ENCODE measurements at places on chromosomes 12 and 14.

- DNase-seq = no peak
Observed at GRCh38 chr12:14771651-14772137, 31.6 kb downstream of the WBP11 start.

- no peak for DNase-seq
Observed at GRCh38 chr12:57129889-57130288, 1.6 kb downstream of the LRP1 start.

GRCh38 chr12:102629262-102629888 lies 149.0 kb upstream of the IGF1 start:
- no peak for DNase-seq

DNA sequence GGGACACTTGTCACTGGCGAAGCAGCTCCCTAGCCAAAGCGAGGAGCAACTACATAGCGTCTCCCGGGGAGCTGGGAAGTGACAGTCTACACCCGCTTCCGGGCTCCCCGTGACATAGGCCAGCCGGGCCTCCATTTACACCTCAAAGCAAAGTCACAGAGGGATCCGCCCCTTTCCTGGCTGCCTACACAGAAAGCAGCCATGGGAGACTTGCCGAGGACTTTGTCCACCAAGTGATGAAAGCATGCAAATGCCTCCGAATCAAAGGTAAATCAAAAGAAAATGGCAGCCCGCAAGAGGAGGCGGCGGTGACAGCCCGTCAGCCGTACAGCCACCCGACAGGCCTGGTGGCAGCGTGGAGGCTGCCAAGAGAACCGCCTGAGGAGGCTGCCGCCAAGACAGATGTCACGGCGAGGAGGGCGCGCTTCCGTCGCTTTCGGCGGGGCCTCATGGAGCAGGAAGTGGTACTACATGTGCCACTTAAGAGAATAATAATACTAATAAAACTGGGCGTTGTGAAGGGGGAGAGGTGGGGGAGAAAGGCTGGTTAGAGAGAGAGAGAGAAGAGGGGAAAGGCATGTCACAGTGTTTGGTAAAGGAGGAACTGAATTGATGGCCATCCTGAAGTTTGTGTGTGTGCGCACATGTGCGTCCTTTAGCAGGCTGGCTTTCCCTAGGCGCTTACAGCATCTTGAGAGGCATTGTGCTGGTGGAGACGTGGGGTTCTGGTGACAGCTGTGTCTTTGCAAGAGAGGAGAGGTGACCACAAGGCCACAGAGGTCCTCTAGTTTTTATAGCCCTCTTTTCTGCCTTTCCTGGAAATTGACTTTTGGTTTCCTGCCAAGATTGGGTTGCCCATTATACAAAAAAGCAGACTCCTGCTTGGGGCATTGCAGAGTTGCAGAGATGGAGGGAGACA lies 661.7 kb downstream of the VRK1 start:
- DNase-seq = peak; percentile 37

- DNase-seq = no peak
Observed at GRCh38 chr12:105921872-105922669, 216.7 kb downstream of the NUAK1 start.

DNA sequence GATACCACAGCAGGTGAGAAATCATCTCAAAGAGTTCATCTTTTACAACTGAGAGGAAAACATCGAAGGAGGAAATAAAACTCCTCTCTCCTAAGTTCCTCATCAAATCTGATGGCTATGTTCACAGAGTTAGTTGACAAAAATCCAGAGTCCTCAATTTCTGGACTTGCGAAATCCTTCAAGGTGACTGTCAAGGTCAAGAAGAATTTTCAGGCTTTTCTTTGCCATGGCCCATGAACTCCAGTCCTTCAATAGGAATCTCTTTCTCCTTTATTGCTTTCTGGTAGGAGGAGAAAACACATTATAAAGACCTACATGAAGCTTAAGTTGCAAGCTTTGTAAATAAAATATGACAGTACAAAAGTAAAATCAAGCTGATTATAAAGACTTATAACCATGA lies 1.5 kb downstream of the TRIAP1 start:
- DNase-seq = no peak

DNA sequence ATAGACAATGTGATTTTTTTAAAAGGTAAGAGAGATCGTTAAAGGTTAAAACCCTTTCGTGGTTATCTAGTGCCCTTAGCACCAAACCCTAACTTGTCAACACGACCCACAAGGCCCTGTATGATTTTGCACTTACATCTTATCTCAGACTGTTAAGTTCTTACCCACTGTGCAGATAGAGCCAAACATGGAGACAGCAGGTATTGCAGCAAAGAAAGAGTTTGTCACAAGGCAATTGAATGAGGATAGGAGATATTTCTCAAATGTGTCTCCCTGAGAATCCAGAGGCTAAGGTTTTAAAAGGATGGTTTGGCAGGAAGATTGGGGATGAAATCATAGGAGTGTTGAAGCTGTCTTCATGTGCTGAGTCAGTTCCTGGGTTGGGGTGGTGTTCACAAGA lies 313.4 kb downstream of the AEBP2 start:
- DNase-seq = no peak

DNA sequence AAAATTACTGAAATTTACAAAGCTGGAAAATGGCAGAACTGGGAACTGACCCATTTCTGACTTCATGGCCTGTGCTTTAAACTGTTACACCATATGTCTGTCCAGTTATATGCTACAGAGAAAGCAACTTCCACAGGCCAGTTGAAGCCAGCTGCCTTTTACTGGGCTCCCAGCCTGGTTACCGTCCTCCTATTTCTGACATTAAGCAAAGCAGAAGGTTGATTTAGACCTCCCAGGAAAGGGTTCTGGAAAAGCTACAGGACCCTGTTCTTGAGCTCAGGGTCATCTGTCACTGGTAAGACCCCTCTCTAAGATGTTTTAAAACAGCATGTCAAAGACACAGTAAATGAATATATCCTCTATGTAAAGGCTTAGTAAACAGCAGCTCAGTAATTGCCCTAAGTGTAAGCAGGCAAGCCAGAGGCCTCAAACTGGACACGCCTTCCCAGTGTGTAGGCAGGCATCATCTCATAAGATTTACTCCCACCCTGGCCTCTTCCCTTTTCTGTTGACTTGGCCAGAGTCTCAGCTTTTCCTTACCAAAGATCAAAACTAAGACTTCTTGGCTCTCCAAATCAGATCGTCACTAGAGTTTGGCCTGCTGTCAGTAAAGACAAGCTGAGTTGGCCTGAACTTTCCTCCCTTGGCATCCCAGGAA lies 55.4 kb upstream of the RNU6-8 start:
- DNase-seq = no peak

DNA sequence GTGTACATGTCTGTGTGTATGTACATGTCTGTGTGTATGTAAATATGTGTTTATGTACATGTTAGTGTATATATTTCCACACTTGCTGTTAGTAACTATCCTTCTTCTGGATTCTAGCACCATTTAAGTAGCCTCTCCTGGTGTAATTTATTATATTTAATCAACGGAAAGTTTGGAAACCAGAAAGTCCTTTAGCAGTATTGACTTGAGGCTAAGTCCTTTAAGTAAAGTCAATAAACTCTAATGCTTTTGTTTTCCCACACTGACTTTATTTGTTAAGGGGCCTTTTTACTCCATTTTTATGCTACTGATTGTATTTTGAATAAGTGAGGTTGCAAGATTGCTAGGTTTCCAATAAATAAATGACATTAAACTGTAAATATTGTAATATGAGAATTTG lies 876.4 kb upstream of the SEL1L start:
- no peak for DNase-seq

DNA sequence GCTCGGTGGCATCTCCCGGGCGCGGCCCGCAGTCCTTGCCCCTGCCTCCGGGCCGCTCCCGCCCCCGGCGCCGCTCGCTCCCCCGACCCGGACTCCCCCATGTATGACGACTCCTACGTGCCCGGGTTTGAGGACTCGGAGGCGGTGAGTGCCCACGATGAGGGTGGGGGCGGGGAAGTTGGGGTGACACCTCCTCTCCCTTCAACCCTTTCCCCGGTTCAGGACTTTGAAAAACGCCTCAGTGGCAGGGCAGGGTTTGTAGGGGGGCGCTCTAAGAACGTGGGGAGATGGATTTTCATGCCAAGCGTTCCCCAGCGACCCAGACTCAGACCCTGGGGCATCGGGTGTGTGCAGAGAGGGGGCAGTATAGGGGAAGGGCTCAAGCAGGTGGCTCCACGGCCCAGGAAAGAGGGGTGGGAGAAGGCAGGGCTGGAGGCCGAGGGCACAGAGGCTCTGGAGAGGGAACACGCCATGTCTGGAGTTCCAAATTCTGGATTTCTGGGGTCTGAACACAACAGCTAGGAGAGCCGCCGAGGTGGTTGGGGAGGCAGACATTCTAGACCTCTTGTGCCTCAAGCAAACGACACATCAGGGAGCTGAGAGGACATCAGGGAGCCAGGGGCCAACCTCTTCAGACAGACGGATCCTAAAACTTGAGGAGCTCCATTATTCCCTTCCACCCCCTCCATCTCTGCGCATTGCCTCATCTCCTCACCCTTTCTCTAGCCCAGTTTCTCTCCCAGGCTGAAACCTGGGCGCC lies 715 bp downstream of the CACNB3 start:
- DNase-seq = no peak

DNA sequence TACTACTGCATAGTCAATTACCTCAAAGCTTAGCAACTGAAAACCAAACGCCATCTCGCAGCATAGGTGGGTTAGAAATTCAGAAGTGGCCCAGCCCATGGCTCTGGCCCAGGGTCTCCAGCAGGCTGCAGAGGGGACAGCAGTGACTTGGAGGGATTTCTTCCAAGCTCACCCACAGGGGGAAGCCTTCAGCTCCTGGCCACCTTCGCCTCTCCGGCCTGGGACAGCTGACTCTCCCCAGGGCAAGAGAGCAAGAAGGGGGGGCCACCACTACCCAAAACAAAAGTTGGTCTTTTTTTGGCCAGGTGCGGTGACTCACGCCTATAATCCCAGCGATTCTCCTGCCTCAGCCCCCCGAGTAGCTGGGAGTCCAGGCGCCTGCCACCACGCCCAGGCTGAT lies 32.2 kb upstream of the ANKRD9 start:
- no peak for DNase-seq

GRCh38 chr12:101738920-101739665 lies at the start of gene SYCP3:
SYCP3 (minus strand) TSS chr12:101739462; CDS start chr12:101737935, 1,527 bp downstream.
- DNase-seq = no peak

- DNase-seq = no peak
Observed at GRCh38 chr14:65110525-65110924, 8.2 kb upstream of the MAX start.

- DNase-seq = no peak
Observed at GRCh38 chr14:81273961-81274575, 53.3 kb upstream of the GTF2A1 start.

DNA sequence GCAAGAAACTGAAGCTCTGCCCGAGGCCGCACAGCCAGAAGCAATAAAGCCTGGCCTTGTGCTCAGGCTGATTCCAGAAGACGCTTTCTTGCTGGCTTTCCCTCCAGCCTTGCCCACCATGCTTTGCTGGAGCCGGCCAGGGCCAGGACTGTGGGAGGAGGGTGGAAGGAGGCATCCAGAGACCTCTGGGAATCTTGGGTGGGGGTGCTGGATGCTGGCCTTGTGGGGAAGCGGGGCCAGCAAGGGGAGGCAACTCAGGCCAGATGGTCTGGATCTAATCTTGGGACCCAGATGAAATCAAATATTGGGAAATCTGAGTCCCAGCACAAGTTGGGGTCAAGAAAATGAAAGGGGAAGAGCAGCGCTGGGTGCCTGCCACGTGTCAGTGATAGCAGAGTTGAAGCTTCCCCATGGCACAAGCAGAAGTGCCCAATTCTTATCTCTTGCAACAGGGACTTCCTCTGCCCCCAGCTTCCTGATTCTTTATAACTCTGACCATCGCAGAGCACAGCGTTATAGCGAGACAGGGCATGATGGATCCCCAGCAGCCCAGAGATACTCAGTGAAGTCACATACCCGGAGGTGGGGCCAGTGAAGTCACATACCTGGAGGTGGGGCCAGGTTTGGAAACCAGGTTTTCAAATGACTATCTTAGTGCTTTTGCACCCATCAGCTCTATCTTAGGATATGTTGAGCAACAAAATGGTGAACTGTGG lies 6.4 kb upstream of the RABGGTA start:
- DNase-seq = no peak

GRCh38 chr14:28468191-28469151 lies 298.1 kb upstream of the FOXG1 start:
- no peak for DNase-seq

GRCh38 chr12:56763753-56764657 lies 881 bp downstream of the HSD17B6 start:
- no peak for DNase-seq

DNA sequence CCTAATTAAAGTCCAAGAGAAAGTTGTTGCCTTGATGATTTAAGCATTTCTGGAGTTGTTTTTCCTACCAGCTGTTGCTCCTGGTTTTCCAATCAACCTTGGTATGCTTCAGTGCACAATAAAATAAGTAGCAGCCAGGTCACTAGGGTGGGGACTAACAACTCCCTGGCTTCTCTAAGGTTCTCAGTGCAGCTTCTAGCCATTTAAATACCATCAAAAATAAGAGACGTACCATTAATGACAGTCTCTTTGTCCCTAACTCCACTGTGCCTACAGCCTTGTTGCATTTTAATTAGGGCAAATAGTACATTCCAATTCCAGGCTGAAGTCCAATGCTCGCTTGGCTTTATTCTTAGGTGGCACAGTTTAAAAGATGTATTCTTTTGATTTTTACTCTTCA lies 11.8 kb downstream of the STON2 start:
- no peak for DNase-seq

DNA sequence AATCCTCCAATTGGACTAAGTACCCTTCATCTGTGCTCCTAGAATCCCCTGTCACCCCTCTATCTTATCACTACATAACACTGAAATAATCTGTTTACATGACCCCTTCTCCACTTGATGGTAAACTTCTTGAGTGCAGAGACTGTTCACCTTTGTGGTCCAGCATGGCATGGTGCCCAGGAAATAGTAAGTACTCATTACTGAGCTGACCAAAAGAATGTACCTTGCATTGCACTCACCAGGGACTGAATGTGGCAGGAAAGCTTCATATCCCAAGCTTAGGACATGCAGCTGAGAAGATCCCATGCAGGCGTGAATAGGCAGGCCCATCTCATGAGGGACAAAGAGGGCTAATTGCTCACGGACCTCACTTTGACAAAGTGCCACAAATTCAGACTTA lies 1.4 kb upstream of the GARIN2 start:
- DNase-seq = no peak

GRCh38 chr12:68037616-68038255 lies 48.5 kb downstream of the IFNG-AS1 start:
- no peak for DNase-seq

DNA sequence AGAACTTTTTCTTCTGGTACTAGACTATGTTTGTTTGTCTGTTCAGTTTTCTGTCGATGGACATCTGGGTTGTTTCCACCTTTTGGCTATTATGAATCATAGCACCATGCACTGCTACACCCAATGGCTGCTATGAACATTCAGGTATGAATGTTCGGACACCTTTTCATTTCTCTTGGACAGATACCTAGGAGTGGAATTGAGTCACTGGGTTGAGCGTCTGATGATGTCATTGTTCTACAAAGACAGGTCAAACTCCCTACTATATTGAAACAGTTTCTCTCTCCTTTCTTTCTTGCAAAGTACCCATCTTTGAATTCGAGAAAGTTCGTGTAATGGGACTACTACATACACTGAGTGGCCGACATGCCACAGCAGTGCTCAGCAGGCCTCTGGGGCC lies 44.7 kb downstream of the KCTD10 start:
- no peak for DNase-seq

Measured in left renal pelvis (tissue), 4 donors.